GM23338 (cell line): ENCODE measurements at places on chromosomes 11 and 22. TPM values are rescaled to one million over a fixed set of nuclear protein-coding genes. Genes with fewer than 3 reads are reported as not detected.

- H3K27me3 ChIP-seq: no peaks in the 10 kb centered on the region
- no peak overlapping the region for H3K4me3 ChIP-seq
- DNase-seq: no peak
- no peak overlapping the region for H3K27ac ChIP-seq
- H3K4me1 ChIP-seq: no peaks in the 10 kb centered on the region
These were observed 85.4 kb downstream of the MTNR1B start for GRCh38 chr11:93054881-93055280.

DNA sequence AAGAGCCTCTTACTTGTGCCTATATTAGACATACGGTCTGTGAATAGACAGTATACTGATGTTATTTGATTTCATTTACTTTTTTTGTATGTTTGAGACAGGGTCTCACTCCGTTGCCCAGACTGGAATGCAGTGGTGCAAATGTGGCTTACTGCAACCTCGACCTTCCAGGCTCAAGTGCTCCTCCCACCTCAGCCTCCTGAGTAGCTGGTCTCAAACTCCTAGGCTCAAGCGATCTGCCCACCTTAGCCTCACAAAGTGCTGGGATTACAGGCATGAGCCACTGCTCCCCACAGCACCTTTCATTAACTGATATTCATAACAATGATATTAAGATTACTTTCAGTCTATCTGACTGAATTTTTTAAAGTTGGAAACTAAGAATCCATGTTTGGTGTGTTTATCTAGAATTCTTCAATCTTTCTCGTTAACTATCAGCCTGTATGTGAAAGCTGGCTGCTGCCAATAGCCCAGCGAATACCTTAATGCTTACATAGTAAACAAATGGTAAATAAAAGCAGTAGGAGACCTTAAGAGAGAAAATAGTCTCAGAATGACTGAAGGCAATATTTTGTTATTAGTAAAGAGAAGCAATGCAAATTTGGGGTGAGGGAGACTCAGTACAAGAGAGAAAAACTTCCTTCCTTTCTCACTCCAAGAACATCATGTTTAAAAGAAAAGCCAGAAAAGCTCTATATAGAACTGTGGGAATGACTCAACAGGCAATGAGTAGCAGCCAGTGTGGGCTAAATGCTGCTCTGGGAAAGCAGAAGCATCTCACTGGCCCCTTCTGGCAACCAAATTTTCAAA lies 101.9 kb downstream of the MRTFA start:
- H3K27ac ChIP-seq: peak overlapping the region; percentile 89
- no peaks in the 10 kb centered on the region for H3K36me3 ChIP-seq
- H3K4me3 ChIP-seq: 0 out of 2 replicates have a peak overlapping the region, but pooled peaks have one; percentile 34
- H3K4me1 ChIP-seq: peaks cover 32% of the 10 kb centered on the region

BEST1 gene
- total RNA-seq: 0.35 and 0.89 TPM in 2 replicates

DNA sequence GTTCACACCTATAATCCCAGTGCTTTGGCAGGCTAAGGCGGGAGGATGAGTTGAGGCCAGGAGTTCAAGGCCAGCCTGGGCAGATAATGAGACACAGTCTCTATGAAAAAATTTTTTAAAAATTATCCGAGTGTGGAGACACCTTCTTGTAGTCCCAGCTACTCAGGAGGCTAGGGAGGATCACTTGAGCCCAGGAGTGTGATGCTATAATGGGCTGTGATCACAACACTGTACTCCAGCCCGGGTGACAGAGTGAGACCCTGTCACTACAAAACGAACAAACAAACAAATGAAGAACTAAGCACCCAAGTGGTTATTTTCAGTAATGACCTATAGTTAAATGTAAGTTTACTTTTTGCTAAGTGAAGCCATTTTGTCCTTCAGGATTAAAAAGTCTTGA lies 32.3 kb downstream of the ANO5 start:
- no peak for DNase-seq
- no peaks in the 10 kb centered on the region for H3K4me1 ChIP-seq
- no peak overlapping the region for H3K4me3 ChIP-seq
- no peak overlapping the region for H3K27ac ChIP-seq
- H3K36me3 ChIP-seq: no peaks in the 10 kb centered on the region
- no peaks in the 10 kb centered on the region for H3K27me3 ChIP-seq

LRRC10B gene
- total RNA-seq: 0.08 and 1.6 TPM in 2 replicates
